ENCODE measurements at places on chromosomes 2 and 18.

DNA sequence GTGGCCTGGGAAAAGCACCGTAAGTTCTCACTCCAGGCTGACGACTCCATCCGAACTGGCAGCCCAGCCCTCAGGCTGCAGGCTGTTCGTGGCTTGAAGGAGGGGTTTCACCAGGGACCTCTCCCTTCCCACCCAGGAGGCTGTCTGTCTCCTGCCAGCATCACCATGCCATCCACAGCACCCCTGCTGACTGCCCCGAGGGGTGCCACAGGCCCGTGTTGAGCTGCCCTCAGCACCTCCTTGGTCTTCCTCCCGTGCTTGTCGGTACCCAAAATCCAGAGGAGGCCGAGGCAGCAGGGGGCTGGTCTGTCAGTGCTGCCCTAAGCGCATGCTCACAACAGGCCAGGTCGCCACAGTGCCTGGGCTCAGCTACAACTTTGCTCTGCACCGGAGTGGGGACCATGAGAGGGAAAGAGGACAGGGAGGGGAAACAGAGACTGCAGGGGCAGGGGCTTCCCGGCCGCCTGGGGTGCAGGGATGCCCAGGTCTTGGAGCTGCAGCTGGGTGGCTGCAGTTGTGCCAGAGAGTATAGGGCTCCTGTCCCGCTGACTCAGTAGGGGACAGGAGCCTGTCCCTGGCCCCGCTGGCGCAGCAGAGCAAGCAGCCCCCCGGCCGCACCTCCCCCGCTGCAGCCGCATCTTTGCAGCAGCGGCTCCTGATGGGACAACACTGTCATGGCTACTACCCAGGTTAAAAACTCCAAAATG is 963.7 kb upstream of the CRIM1 start:
- DNase-seq: no peak
- H3K4me1 ChIP-seq: no peaks in the 10 kb centered on the region
- no peaks in the 10 kb centered on the region for H3K27me3 ChIP-seq
- no peaks in the 10 kb centered on the region for H3K36me3 ChIP-seq
- H3K27ac ChIP-seq: no peak overlapping the region

DNA sequence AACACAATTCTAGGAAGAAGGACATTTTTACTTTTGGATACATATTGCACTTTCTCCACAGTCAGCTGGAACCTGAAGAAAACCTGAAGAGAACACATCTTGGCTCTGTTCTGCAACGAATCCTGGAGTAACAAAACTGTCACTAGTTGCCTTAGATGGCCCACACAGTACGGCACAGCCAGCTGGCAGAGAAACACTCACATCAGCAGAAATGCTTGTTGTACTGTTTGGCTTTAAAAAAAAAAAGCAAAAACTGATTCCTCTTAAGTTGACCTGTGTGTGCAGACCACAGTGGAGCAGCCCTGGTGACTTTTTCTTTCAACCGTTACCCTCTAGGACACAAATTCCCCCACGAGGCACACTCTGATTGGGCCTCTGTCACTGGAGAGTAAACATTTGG is 152.3 kb upstream of the TWIST2 start:
- no peaks in the 10 kb centered on the region for H3K4me1 ChIP-seq
- no peak overlapping the region for H3K4me3 ChIP-seq
- DNase-seq: no peak
- H3K27ac ChIP-seq: no peak overlapping the region
- no peaks in the 10 kb centered on the region for H3K27me3 ChIP-seq

DNA sequence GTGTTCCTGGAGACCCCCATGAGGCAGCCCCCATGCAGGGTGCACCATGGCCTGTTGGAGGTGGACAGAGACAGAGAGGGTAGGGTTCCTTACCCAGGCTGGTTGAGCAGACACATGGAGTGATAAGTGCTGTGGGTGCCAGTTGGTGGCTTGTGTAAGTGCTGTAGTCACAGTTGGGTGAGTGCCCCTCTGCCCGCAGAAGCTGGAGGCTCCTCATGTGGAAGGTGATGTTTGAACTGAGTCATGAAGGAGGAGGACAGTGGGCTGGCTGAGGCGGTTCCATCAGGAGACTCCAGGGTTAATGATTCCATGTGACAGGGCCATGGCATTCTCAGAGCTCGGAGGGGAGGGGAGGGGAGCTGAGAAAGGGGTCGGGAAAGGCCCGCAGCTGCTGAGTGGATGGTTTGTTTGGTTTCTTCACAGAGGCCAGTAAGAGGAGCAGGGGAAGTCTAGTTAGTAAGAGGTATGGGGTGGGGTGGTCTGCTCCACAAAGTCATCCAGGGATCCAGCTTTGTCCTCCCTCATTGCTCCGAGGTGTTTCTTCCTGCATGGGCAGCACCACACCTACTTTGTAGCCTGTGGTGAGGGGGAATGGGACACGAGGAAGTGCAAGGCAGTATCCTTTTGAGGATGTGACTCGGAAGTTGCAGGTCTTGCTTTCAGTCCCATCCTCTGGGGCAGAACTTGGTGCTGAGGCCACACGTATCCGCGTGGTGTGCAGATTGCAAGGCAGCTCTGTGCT is 13.6 kb downstream of the IMPA2 start:
- no peaks in the 10 kb centered on the region for H3K27me3 ChIP-seq
- no peak for DNase-seq
- H3K27ac ChIP-seq: peak overlapping the region; percentile 67
- H3K36me3 ChIP-seq: peaks cover 7% of the 10 kb centered on the region
- peak overlapping the region; percentile 1 for H3K4me3 ChIP-seq

GRCh38 chr2:158664987-158665386 is 130.1 kb upstream of the DAPL1 start:
- no peak overlapping the region for H3K4me3 ChIP-seq
- no peaks in the 10 kb centered on the region for H3K27me3 ChIP-seq
- peaks cover 46% of the 10 kb centered on the region for H3K4me1 ChIP-seq
- DNase-seq: no peak
- H3K36me3 ChIP-seq: peaks cover 7% of the 10 kb centered on the region
- H3K27ac ChIP-seq: no peak overlapping the region

DNA sequence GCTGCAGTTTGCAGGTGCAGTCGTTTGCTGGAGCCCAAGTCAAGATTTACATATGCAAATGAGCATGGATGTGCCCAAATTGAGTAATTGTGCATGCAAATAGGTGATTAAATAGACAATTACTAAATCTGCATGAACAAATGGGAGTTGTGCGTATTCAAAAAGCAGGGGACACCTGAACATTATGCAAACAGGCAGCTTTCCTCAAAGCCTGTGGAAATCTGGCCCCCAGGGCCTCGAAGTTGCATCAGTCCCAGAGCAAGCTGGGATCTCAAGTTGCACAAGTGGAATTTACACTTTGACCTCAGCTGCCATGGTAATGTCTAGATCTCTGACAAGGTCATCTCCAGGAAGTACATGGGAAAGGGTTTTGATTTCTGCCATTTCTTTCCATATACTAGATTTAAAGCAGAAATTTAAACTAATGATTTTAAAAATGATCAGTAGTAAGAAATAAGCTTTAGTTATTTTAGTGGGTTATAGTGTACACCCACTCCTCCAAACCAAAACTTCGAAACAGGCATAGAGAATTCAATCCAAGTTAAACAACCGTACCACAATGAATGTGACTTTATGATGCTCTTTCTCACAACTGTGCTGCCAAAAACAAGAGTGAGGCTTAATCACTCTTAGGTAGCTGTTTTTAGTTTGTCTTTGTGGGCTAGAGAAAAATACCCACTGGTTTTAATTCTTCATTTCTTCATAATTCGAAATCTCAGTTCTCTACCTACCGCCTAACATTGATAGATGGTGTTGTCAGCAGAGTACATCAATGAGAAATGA is 110.7 kb downstream of the RND3 start:
- H3K27ac ChIP-seq: no peak overlapping the region
- no peaks in the 10 kb centered on the region for H3K36me3 ChIP-seq
- no peak for DNase-seq
- no peak overlapping the region for H3K4me3 ChIP-seq

- peaks cover 11% of the 10 kb centered on the region for H3K4me1 ChIP-seq
- no peak for DNase-seq
- H3K27ac ChIP-seq: no peak overlapping the region
- no peaks in the 10 kb centered on the region for H3K36me3 ChIP-seq
- peaks cover 48% of the 10 kb centered on the region for H3K27me3 ChIP-seq
Observed at GRCh38 chr18:11673560-11673959, 15.5 kb upstream of the GNAL start.

- H3K4me3 ChIP-seq: no peak overlapping the region
- no peaks in the 10 kb centered on the region for H3K27me3 ChIP-seq
- DNase-seq: no peak
- H3K36me3 ChIP-seq: peaks cover 48% of the 10 kb centered on the region
- no peak overlapping the region for H3K27ac ChIP-seq
Observed at GRCh38 chr2:46012618-46013240, 284.5 kb upstream of the EPAS1 start.

- H3K36me3 ChIP-seq: no peaks in the 10 kb centered on the region
- no peaks in the 10 kb centered on the region for H3K27me3 ChIP-seq
- H3K27ac ChIP-seq: no peak overlapping the region
- peaks cover 8% of the 10 kb centered on the region for H3K4me1 ChIP-seq
- no peak for DNase-seq
Observed at GRCh38 chr18:57534511-57534909, 52.0 kb downstream of the FECH start.

GRCh38 chr2:231640241-231640640 is 47.6 kb downstream of the TEX44 start:
- peaks cover 55% of the 10 kb centered on the region for H3K4me1 ChIP-seq
- no peak overlapping the region for H3K4me3 ChIP-seq
- peak overlapping the region; percentile 95 for H3K27ac ChIP-seq
- H3K36me3 ChIP-seq: no peaks in the 10 kb centered on the region
- DNase-seq: no peak
- H3K27me3 ChIP-seq: no peaks in the 10 kb centered on the region

- no peaks in the 10 kb centered on the region for H3K27me3 ChIP-seq
- H3K27ac ChIP-seq: no peak overlapping the region
- H3K36me3 ChIP-seq: no peaks in the 10 kb centered on the region
Observed at GRCh38 chr2:99032786-99033185, 96.8 kb upstream of the CRACDL start.

DNA sequence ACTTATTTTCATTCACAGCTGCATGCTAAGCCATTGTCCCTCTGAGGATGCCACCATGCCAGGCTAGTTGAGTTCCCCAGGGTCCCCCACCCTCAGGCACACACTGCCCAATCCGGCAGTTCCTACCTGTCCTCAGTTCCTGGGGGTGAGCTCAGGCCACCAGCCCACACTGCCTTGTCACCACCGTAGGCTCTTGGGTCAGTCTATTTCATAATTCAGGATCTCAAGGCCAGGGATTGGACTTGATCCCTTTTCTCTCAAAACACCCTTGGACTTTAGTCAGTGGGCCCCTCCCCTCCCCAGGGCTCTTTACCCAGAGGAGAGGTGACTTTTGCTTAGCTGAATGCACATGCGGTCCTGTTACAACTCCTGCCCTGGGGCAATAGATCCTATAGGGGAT is 18.7 kb upstream of the MC2R start:
- no peak overlapping the region for H3K27ac ChIP-seq
- no peaks in the 10 kb centered on the region for H3K27me3 ChIP-seq
- no peak overlapping the region for H3K4me3 ChIP-seq
- H3K4me1 ChIP-seq: no peaks in the 10 kb centered on the region
- no peaks in the 10 kb centered on the region for H3K36me3 ChIP-seq
- DNase-seq: no peak

GRCh38 chr2:175350105-175350504 is 168.6 kb upstream of the ATP5MC3 start:
- no peaks in the 10 kb centered on the region for H3K4me1 ChIP-seq
- no peak for DNase-seq
- no peak overlapping the region for H3K4me3 ChIP-seq
- no peaks in the 10 kb centered on the region for H3K36me3 ChIP-seq
- H3K27ac ChIP-seq: no peak overlapping the region

DNA sequence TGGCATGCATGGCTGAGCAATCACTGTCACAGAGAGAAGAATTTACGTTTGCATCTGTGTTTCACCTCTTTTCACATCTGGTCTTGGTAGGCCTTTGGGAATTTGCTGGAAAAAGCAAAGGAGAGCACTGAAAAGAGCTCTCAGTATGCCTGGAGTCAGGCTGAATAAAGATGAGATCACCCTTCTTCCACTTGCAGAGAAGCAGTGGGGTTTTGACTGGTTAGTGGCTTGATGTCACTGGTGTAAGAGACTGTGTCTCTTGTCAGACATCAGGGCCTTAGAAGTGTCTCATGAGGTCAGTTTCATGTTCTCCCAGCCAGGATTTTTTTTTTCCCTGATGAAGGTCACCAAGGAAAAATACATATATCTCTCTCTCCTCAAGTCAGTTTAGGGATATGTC is 353.8 kb downstream of the INSIG2 start:
- no peaks in the 10 kb centered on the region for H3K4me1 ChIP-seq
- DNase-seq: no peak
- H3K27me3 ChIP-seq: no peaks in the 10 kb centered on the region

DNA sequence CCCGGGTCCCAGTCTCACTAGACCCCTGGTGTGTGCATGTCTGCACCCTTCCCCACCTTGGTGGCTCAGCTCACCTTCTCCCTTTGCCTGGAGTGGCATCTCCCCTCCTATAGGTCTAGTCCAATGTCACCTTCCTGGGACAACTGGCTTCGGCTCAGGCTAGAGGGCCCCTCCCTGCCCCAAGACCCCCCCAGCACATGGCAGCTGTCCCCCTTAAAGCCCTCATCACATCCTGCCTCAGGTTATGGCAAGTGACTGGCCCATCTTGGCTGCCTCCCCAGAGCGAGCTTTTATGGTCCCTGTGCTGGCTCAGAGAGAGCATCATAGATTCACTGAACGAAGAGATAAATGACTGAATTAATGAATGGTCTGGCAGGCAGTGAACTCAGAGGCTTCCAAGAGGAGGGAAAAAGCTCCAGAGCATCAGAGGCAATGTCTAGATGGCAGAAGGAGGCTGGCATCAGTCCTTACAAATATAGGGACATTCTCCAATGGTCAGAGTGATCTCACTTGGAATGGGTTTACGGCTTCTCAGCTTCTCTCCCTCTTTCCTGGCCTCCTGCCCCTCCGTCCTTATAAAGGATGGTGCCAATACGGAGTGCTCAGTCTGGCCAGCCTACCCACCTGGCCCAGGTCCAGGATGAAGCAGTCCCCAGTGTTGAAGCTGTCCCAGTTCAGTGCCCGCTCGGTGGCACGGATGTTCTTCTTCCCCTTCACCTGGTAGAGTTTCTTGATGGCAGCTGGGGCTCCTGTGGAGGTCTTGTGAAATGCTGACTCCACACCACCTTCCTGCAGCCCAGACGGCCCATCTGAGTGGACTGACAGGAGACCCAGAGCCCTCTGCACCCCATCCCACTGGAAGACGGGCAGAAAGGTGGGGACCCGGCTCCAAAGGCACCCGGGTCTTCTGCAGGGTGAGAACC is 9.4 kb downstream of the CAPG start:
- H3K4me1 ChIP-seq: peaks cover 31% of the 10 kb centered on the region
- no peak overlapping the region for H3K4me3 ChIP-seq
- H3K27me3 ChIP-seq: no peaks in the 10 kb centered on the region
- DNase-seq: no peak
- peaks cover 55% of the 10 kb centered on the region for H3K36me3 ChIP-seq
- H3K27ac ChIP-seq: no peak overlapping the region

GRCh38 chr2:160427629-160428404 is 65.8 kb downstream of the RBMS1 start:
- H3K27ac ChIP-seq: peak overlapping the region; percentile 70
- H3K36me3 ChIP-seq: no peaks in the 10 kb centered on the region
- no peak overlapping the region for H3K4me3 ChIP-seq
- H3K27me3 ChIP-seq: no peaks in the 10 kb centered on the region
- DNase-seq: no peak
- no peaks in the 10 kb centered on the region for H3K4me1 ChIP-seq

Data from esophagus squamous epithelium (tissue), 5 donors.